Stimulated activated CD4-positive, alpha-beta T cell treated with anti-CD3 and anti-CD28 coated beads, Interleukin-2, amount 100 ng/mL, for 48 hours (primary cell): ENCODE measurements at places on chromosomes 1 and 21.

DNA sequence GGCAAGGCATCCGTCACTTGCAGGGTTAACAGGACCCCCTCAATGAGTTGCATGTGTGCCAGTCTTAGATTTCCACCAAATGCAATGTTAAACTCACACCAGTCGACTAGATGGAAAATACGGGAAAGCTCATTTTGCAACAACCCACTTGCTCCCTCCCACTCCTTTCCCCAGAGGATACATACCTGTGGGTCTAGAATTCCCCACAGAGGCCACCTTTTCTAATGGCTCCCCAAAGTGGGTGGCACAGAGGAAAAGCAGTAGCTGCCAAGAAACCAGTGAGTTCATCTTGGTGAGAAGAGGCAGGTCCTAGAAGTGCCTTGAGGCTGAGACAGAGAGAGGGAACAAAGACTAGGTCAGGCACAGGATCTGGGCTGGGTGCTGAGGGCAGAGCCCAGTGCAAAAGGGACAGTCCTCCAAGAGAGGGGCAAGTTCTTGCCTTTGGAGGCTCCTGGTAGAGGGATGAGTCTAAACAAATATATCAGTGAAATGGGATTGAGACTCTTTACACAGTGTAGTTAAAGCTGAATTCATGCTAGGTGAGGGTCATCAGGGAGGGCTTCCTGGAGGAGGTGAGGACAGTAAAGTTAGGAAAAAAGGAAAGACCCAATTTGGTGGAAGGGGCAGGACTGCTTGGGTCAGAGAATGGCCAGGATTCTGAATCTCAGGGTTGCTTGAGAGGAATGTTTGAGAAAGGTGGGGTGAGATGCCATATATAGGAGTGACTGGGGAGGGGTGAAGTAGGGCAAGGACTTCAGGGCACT lies 3.5 kb downstream of the KISS1 start:
- DNase-seq: no peak

GRCh38 chr21:43645136-43645891 lies 14.0 kb downstream of the HSF2BP start:
- peak; percentile 11 for DNase-seq

DNA sequence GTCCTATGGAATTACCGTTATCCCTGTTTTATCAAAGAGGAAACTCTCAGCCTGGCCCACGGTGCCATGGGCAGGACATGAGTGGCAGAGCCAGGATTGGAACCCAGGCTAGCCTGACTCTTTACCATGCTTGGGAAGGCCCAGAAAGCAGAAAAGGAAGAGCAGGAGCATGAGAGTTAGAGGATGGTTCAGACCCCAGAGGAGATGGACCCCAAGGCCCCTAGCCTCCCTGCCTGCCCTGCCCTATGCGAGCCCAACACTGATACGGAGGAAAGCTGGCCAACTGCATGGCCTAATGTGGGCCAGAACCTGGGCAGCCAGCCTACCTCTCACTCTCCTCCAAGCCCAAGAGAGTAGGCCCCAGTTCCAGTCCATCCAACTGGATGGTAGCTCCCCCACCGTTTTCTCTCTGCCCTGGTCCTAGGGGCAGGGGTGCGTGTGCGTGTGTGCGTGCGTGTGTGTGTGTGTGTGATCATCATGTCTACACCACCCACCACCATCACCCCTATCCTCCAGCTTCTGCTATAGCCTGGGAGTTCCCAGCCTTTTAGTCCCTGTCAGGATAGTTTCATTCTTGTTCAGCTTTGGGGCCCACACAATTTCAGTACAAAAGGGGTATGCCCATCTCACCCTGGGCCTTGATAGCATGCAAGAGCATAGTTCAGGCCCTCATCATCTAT lies 15.4 kb upstream of the MEX3A start:
- no peak for DNase-seq

GRCh38 chr1:231563247-231563646 lies 34.8 kb downstream of the TSNAX start:
- no peak for DNase-seq

DNA sequence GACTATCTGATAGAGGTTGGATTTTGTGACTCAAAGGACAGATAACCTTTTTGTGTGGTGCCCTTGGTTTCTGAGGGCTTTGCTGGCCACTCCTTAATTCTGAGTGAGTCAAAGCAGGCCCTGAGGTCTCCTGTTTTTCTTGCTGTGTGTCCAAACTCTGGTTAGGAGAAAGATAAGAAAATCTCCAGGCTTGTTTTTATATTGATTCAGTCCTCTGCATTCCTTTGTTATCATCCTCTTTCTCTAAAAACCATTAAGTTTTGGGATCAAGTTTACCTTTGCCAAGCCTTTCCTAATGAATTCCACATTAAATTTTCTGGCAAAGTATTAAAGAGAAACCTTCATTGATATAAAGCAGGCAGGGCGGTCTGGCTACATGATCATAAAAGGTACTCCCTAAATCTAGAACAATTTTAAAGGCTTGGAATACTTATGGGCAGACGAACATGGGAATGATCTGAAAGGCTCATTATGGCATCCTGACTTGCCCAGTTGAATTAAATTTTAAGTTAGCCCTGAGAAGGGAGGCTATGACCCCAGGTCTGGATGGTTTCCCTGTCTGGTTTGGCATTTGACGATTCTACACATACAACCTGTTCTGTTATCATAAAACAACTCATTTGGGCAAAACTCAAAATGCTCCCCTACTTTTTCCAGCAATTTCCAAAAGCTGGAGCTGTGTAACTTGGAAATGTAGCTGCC lies 20.8 kb downstream of the ZBTB8B start:
- DNase-seq: no peak

DNA sequence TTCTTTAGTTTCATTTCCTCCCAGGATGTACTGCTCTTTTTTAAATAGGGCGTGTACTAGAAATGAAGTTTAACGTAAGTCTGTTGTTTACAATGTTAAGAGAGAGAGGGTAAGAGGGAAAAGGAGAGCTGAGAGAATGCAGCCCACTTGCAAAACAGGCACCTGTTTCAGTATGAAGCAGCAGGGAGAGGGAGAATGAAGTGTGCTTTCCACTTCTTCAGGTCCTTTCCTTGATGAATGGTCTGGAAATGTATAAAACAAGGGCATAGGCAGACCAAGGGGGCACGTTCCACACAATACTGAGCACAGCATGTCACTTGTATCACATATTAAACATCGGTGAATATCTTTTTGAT lies 2.0 kb downstream of the KCNA3 start:
- no peak for DNase-seq

GRCh38 chr1:113917400-113918082 lies 11.6 kb upstream of the HIPK1 start:
- DNase-seq: no peak

DNA sequence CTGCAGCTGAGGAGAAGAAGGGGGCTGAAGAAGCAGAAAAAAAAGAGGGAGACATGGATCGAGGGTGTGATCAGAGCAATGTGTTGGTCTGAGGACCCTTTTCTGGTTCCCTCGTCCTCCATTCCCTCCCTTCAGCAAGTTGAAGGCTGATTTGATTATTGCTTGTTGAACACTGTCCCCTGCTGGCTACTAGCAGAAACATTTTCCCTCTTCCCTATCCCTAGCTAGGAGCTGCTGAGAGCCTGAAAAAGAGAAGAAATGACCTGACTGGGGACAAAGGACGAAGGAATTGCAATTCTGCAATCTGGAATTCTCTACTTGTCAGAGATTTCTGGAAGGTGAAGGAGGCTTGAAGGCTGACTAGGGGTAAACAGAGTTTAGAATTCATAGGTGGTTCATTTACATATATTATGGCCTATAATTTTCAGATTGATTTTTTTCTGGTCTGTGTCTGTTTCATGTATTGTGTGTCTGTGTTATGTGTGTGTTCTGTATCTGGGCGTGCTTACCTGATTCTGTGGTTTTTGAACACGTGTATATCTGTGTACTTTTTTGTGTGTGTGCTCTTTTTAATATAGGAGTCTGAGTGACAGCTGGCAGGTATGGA lies 9.8 kb downstream of the NHLH1 start:
- peak; percentile 16 for DNase-seq

GRCh38 chr1:31651766-31652165 lies 7.1 kb upstream of the PEF1 start:
- no peak for DNase-seq

DNA sequence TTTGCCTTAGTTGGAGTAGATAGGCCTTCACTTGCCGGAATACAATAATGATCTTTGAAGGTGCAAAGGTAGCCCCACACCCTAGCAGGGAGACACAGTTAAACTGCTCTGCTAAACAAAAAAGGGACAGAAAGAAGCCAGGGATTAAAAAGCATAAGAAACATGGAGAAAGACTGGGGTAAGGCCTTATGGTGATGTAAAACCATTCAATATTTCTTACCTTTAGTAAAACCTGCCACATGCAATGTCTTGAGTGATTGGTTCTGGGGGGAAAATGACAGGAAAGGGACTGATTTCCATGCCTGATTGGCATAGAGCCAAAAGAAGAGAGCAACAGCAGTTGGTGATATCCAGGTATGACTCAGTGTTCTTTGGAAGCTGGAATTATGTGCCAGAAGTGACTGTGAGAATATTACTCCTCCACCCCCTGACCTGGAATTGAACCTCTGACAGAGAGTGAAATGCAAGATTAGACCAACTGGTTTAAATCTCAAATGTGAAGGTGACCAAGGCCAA lies 8.1 kb downstream of the DNASE2B start:
- DNase-seq: no peak

DNA sequence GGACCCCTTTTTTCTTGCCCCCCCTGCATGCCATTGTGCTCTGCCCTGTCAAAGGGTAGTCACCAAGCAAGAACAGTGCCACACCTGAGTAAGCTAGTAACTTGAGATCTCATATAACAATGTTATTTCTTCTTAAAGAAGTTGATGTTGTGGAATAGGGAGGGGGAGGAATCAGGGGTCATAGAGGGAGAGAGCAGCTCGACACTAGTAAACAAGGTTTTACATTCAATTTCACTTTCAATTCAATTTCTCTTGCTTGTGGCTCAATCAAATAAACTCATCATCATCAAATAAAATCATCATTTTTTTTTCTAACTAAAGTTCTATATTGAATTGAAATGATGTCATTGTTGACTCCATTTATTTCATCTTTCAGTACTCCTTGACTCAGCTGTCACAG lies 106.4 kb downstream of the CRB1 start:
- no peak for DNase-seq

- DNase-seq: no peak
Observed at GRCh38 chr1:157359314-157360022, 192.8 kb downstream of the FCRL5 start.

- DNase-seq: no peak
Observed at GRCh38 chr1:7508934-7509519, 262.1 kb upstream of the VAMP3 start.

- DNase-seq: no peak
Observed at GRCh38 chr1:44848456-44849181, 5.6 kb upstream of the PTCH2 start.

- no peak for DNase-seq
Observed at GRCh38 chr1:80536461-80536860, 1264.3 kb upstream of the ADGRL2 start.

GRCh38 chr1:113784104-113784779 lies 25.0 kb upstream of the PHTF1 start:
- DNase-seq: no peak

- DNase-seq: no peak
Observed at GRCh38 chr1:19083081-19083480, 126.6 kb upstream of the IFFO2 start.

DNA sequence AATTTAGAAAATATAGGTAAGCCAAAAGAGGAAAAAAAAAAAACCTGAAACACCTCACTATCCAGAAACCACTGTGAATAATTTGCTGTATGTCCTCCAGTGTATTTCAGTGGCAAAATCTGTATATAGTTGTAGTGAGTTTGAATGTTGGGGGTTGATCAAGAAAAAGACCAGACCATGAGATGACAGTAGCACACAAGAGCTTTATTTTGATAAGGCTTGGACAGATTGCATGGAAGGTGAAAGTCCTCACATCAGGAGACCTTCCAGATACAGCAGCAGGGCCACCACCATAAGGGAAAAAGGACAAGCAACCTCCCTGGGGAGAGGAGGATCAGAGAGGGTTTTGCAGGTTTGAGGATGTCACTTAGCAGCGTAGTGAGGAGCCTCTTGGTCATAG lies 16.2 kb upstream of the C1orf115 start:
- DNase-seq: no peak

DNA sequence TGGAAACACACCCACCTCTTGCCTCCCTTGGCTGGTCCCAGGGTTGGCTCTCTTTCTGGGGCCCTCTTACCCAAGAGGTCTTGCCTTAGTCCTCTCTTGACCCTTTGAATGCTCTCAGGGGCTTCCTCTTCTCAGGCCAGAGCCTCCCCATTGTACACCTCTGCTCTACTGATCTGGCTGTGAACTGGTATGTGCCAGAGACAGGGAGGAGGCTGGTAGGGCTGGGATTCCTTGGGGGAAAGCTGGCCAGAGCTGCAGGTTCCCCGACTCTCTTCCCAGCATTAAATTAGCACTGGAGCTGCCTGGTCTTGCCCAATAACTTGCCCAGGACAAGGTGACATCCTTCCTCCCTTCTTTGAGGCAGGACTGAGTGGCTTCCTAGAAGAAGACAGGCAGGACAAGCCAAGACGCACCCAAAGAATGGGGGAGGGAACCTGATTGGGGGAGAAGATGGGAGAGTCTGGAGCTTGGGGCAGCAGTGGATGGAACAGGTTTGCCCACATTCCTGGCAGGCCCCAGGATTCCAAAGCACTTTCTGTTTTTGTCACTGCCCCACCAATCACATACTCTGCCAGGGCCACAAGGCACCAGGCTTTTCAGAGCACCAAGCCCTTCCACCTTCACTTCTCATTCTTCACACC lies 37.2 kb upstream of the CITED4 start:
- DNase-seq: no peak

DNA sequence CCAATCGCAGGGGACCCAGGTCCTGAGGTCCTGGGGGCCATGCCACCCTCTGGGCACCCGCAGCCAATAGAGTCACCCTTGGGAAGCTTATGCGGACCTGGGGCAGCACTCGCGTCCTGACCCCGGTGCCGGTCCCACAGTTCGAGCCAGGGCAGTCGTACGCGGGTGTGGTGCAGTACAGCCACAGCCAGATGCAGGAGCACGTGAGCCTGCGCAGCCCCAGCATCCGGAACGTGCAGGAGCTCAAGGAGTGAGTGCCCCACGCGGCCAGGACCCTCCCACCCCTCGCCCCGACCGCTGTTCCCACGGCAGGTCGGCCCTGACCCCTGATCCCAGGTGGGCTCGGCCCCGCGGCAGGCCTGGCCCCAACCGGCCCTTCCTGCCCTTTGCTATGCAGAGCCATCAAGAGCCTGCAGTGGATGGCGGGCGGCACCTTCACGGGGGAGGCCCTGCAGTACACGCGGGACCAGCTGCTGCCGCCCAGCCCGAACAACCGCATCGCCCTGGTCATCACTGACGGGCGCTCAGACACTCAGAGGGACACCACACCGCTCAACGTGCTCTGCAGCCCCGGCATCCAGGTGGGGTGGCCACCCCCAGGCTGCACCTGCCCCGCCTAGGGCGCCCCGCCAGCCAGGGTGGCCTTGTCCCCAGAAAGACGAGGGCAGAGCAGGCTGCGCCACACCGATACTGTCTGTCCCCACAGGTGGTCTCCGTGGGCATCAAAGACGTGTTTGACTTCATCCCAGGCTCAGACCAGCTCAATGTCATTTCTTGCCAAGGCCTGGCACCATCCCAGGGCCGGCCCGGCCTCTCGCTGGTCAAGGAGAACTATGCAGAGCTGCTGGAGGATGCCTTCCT lies 20.5 kb downstream of the COL6A1 start:
- no peak for DNase-seq

- DNase-seq: no peak
Observed at GRCh38 chr1:61104220-61104671, 21.9 kb downstream of the NFIA start.
